NCI-H1417 treated with DMSO at 0.1 percent for 48 hours (cell line): ENCODE measurements at places on chromosomes 11 and 22.
A peak's percentile ranks its signal among the peaks of the same experiment; 100 is the strongest.

- no peak for DNase-seq
Measured at GRCh38 chr11:34317666-34318065, 40.1 kb downstream of the ABTB2 start.

GRCh38 chr11:12116425-12117032 lies 6.1 kb downstream of the MICAL2 start:
- DNase-seq, result no peak

- no peak for DNase-seq
Measured at GRCh38 chr11:83120327-83120726, 36.6 kb upstream of the PCF11 start.

DNA sequence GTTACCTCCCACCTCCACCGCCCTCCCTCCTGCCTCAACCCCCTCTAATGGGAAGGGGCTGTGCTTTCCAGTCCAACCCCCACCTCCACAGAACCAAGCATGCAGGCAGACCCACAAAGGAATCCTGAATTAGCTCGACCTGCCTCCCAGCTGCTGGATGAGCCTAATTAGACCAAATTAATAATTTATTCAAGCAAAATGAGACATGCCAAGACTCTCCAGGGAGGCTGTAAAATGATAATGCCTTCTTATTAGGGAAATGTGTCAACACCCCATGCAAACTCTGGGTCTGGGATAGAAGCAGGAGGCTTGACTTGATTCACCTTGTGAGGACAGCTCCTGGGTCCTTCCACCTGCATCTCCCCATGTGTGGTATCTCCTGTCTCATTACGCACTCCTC lies 59.4 kb upstream of the HMGXB4 start:
- no peak for DNase-seq

- DNase-seq, result no peak
Measured at GRCh38 chr22:41875531-41876270, 39.2 kb downstream of the SHISA8 start.

GRCh38 chr11:64340671-64341335 lies 799 bp downstream of the CCDC88B start:
- no peak for DNase-seq

GRCh38 chr22:37112084-37112728 lies 2.7 kb upstream of the TMPRSS6 start:
- no peak for DNase-seq

DNA sequence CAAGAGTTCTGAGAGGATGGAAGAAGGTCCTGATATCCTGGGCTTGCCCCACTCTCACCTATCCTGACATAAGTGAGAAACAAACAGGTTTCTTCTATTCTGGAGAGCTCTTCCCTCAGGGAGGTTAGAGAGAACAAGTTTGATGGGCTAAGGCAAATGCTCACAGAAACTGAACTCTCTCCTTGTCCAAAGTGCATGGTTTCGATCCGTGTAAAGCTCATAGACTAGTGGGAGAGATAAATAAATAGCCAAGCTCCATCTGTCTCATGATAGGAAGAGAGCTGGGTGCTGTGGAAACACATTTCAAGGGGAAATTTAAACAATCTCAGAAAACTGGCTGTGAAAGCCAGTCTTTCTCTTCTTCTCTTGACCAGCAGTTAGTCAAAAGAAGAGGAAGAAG lies 459.5 kb upstream of the LARGE1 start:
- DNase-seq, result no peak

DNA sequence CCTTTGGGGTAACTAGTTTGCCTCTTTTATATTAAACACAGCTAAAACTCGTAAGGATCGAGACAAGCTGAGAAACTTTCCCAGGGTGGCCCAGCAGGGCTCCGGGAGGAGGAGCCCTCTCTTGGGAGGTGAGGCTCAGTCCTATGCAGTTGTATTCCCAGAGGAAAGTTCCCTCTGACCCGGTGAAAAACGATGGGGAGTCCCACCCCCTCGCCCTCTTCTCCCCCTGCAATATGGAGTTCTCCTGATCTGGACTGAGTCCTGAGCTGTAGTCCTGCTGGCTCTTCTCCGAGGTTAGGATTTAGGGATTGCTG lies 1.3 kb downstream of the NTM start:
- DNase-seq, result no peak

GRCh38 chr22:23431337-23432072 lies 148.6 kb downstream of the IGLL1 start:
- DNase-seq, result no peak

GRCh38 chr11:95647355-95647754 lies 142.2 kb downstream of the FAM76B start:
- DNase-seq, result no peak

GRCh38 chr22:30804626-30805025 lies 110.0 kb downstream of the OSBP2 start:
- no peak for DNase-seq

- DNase-seq, result no peak
Measured at GRCh38 chr11:16759857-16760508, 21.5 kb downstream of the C11orf58 start.

- no peak for DNase-seq
Measured at GRCh38 chr22:16854631-16855030, 29.4 kb upstream of the XKR3 start.

- peak; percentile 7 for DNase-seq
Measured at GRCh38 chr22:45537734-45538181, 35.1 kb downstream of the FBLN1 start.

- no peak for DNase-seq
Measured at GRCh38 chr22:29769723-29770321, 2.7 kb downstream of the UQCR10 start.

DNA sequence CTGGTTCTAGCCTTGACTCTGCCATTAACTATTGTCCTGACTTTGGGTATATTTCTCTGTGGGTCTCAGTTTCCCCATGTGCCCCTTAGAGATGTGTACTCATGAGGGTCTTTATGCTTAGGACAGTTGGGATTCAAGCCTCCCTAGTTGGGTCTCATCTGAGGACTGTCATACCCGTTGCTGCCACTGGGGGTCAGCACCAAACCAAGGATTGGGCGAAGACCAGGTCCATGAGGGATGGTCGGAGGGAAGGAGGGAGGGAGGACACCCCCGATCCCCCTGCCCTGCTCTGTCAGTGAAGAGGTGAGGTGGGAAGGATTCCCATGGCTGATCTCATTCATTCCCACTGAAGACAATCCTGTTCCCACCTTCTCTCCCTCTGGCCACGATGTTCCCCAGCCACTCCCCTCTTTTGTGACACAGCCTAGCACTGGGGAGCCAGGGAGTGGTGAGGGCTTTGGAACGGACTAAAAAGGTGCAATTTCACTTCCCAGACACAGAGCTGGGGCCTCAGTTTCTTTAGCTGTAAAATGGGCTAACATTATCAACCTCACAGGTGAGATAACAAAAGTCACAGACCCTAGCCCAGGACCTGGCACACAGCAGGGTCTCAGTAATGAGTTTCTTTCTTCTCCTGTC lies 12.4 kb upstream of the KLHL35 start:
- DNase-seq, result no peak

GRCh38 chr22:31085493-31085824 lies 4.3 kb downstream of the SMTN start:
- DNase-seq, result no peak

DNA sequence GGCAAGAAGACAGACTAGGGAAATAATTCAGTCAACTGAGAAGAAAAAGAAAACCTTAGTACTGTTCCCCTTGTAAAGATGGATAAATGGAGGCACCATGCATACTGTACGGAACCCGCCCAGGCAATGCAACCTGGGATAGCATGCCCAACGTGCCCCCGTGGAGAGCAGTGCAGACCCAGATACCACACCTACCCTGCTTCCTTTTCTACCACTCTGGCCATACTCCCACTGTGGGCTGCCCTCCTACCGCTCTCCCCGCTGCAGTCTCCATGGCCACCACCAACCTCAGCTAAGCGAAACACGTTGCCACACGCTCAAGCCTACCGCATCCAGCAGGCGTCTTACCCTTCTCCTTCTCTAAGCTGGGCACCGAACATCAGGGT lies 117.4 kb upstream of the SERPIND1 start:
- no peak for DNase-seq

DNA sequence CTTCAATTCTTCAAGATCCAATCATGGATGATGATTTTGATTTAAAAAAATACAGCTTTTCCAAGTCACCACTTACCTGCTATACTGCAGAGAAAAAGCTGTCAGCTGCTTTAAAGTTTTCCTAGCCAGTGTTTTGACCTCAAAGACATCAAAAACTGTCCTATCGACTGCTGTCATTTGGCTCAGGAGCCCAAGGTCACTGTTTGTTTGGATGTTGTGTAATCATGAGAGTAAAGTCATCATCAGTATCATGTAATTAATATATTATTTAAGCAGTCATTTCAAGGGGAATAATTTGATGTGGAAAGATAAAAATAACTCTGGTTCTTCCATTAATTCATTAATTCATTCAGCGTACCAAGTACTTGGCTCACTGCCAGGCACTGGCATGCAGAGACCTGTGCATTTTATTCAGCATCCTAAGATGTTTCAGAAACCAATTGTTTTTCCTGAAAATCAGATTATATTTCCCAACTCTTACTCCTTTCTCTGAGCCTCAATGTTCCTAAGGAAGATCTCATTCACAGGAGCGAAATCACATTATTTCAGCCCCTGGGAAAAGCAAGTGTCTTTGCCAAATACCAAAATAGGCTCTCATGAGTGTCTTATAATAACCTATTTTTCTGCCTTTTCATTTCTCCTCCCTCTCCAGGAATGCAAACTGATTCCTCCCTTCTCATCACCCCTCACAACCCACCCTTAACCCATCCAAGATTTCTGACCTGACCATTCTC lies 59.9 kb downstream of the SLC1A2 start:
- no peak for DNase-seq

- no peak for DNase-seq
Measured at GRCh38 chr11:75925785-75926164, 110.8 kb downstream of the UVRAG start.

GRCh38 chr22:48263791-48264351 lies 1501.4 kb downstream of the TBC1D22A start:
- no peak for DNase-seq

- DNase-seq, result no peak
Measured at GRCh38 chr11:43359422-43359818, 700 bp downstream of the TTC17 start.

- no peak for DNase-seq
Measured at GRCh38 chr11:47184711-47185304, 1.4 kb downstream of the PACSIN3 start.

DNA sequence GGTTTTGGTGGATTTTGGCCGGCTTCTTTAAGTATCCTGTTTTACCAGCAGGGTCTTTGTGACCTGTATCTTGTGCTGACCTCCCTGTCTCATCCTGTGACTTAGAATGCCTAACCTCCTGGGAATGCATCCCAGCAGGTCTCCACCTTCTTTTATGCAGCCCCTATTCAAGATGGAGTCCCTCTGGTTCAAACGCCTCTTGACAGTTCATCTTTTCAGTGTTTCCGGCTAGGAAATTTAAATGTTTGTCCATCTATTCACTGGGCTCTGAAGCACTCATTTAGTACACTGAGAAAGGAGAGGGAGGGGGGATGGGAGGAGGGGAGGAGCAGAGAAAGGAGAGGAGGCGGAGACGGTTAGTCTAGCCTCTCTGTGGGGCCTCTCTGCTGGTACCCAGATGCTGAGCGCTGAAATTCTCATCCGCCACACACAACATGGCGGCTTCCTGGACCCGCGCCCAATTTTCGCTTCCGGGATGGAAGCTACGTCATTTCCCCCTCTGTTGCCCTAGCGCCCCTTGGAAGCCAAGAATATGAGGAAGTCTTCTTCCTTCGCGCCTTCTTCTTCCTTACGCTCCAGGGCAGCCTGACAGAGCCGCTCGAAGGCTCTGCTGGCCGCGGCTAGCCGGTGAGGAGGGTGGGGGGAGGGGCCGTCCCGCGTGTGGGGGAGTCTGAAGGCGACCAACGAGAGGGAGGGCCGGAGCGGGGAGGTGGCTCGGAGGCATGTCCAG lies 69.0 kb upstream of the SYT13 start:
- DNase-seq, result peak; percentile 59

DNA sequence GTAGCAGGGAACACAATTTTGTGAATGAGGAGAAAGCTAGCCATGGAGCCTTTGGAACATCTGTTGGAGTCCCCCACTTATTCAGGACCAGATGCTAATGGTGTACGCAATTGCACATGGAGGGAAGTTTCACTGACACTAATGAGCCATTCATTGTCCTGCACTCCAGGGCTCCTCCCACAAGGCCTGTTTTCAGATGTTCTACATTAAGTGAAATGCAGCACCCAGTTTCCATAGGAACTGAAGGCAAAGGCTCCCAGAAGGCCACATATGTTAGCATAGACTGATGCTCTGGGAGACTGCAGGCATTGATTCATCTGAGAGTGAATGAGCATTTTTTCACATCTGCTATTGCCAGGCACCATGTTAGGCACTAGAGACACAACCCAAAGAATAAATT lies 399.5 kb downstream of the ETS1 start:
- no peak for DNase-seq

GRCh38 chr11:1912289-1912878 lies 7.1 kb upstream of the TNNT3 start:
- DNase-seq, result no peak

- peak; percentile 53 for DNase-seq
Measured at GRCh38 chr11:64489831-64490441, 101.1 kb upstream of the SLC22A12 start.
